ENCODE measurements at places on chromosomes 3 and 15.

DNA sequence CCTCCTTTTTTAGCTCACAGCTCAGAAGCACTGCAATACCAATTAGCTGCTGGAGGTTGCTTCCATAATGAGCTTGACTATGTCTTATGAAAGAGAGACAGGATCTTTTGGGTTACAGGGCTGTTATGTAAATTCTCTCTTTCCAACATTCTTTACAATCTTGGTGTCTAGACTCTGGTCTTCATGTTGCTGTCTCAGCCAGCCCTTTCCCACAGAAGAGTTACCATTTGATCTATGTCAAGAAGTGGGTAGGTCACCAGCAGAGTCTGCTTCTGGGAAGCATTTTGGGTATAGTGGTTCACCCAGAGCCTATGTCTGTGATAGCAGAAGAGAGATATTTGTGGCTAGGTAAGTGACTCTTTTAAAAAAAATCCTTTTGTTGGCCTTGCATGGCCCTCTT, 234.5 kb downstream of the SATB1 start:
- DNase-seq, result no peak

- DNase-seq, result no peak
Measured at GRCh38 chr15:72925661-72926060, 126.6 kb upstream of the NEO1 start.

DNA sequence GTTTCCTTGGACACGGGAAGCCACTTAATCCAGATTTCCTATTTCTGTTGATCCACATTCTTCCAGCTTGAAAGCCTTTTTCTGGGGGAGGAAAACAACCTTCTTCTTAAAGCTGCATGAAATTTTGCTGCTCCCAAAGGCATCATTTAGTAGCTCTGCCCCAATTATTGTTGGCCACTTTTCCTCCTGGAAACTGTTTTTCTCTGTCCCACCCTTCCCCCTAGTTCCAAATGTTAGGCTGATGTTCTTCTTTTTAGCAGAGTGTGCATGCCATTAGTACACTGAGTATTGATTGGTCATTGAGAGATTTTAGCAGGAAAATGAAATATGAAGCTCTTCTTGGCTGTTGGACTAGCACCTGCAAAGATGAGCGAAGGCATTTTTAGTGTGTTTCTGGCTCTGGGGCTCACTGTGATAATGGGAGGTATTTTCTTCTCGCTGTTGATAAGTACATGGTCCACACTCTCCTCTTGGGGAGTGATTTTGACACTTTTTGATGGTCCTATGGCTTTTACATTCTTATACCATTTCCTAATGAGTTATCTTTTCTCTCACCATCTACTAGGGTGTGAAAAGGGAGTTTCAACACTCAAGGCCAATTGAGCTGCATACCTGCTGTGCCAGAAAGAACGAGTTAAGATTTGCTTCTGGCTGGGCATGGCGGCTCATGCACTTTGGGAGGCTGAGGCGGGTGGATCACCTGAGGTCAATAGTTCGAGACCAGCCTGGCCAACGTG, 200.5 kb downstream of the PTPRG start:
- DNase-seq, result no peak

GRCh38 chr3:18135060-18135814, 289.9 kb downstream of the SATB1 start:
- DNase-seq, result no peak

DNA sequence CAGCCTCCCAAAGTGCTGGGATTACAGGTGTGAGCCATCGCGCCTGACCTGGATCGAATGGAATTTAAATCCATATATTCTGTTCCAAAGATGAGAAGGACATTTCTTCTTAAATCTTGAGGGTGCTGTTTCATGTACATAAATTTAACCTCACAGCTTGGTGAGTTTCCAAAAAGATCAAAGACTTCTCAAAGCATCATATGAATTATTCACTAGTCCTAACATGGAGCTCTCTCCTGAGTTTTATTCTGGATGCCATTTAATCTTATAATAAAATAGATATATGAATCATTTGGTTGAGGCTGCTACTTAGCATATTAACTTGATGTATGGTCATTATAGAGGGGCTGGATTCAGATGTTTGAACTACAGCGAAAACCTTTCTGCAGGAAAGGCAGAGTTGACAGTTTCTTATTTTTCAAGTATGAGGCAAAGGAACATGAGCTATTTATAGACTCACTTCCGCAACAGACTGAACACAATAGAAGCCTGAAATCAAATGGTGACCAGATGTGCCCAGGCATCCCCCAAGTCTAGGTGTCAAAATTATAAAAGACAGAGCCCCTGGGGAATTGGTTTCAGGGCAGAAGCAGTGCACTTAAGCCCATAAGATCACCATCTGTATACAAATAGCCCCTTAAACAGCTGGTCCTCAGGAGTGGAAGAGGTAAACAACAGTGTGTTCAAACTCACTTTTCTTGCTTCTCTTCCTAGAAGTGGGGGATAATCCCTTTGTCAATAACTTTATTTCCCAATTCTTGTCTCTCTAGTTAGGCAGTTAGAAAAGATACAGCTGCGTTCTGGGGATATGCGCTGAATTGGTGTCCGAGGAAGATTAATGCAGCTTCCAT, 29.7 kb downstream of the STARD9 start:
- no peak for DNase-seq

DNA sequence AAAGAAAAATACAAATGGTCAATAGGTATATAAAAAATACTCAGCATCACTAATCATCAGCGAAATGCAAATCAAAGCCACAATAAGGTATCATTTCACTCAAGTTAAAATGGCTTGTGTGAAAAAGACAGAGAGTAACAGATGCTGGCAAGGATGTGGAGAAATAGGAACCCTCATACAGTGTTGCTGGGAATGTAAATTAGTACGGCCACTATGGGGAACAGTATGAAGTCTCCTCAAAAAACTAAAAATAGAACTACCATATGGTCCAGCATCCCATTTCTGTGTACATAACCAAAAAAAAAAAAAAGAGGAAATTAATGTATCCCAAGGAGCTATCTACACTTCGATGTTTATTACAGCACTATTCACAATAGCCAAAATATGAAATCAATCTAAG, 98.1 kb upstream of the TGFBR2 start:
- no peak for DNase-seq

- no peak for DNase-seq
Measured at GRCh38 chr3:14363991-14364390, 38.4 kb upstream of the SLC6A6 start.

DNA sequence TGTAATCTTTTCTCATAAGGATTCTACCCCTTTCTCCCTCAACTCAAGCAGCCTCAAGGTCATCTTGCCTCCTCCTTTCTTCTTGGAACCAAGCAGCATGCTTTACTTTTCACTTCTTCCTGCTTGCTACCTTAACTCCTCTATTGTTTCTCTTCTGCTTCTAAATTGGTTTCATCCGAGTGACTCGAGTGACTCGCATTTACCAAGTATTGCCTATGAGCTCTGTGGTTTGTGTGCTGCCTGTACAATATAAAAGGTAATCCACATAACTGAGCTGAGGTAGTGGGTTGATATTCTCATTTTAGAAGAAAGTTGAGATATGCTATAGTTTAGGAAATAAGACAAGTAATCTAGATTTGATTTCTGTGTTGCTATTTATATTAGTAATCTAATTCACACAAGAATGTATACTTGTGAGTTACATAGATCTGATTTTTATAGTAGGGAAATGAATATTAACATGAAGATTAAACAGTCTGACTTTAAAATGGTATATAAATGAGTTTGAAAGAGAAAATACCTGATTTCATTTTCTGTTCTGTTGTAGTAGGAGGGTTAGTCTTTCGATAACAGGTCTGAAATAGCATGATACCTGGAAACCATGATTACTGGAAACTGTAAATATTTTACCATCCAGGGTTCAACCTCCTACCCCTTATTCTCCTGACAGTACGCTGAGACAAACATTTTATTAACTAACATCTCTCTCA, 5.5 kb downstream of the HHLA2 start:
- DNase-seq, result no peak
